ENCODE measurements at places on chromosomes 11 and 22.

GRCh38 chr11:61369372-61370348 is 7.5 kb downstream of the TMEM138 start:
- no peak for DNase-seq

GRCh38 chr22:45216133-45217003 is 24.3 kb downstream of the KIAA0930 start:
- no peak for DNase-seq

DNA sequence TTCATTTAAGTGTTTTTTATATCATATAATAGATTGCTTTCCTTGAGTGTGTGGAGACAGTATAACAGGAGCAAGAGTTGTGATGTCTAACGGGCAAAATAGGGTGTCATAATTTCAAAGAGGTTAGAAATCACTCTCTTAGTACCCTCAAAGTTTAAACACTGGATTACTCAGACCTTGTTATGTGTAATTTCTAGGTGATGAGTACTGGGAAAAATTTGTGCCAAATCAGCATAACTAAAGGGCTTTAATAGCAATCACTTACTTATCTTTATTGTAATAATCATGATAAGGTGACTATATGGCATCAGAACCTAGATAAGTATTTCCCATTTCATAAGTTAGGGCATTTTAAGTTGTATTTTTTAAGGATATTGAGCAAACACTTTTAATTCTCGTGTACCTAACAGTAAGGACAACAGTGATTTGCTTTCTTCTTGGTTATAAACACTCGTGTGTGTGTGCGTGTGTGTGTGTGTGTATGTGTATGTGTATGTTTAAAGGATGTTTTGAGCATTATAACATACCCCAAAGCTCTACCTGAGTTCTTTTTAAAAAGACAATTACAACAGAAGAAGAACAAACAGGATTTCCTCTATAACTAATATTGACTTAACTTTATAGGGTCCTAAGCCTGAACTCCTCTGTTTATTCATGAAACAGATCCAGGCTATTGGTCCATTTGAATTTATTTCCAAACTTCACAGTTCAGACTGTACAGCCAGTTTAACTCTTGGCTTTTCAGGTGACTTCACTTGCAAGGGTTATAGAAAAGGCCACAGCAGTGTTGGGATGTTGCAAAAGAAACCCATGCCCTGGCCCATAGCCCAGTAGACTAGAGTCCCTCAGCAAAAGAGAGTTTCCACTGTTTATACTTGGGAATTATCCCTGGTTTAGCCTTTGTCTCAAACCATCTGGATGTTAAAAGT is 23.7 kb upstream of the PDE3B start:
- no peak for DNase-seq

DNA sequence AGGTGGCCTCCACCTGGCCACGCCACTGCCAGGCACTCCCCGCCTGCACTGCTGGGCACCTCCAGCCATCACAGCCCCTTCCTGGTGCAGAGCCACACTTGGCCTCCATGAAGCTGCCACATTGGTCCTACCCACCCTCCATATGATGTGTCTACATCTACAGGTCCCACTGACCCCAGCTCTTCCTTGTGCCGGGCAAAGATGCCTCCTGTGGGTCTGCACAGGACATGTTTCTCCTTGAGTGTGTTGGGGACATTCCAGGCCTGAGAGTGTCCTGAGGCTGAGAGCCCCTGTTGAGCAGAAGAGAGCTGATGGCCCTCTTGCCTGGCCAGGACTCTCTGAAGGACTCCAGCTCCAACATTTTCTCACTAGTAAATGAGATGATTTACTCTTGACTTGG is 7.5 kb downstream of the THY1 start:
- DNase-seq: no peak

- no peak for DNase-seq
Measured at GRCh38 chr11:66863428-66864125, 6.7 kb downstream of the LRFN4 start.

GRCh38 chr11:28819741-28820140 is 711.6 kb downstream of the METTL15 start:
- no peak for DNase-seq

- DNase-seq: no peak
Measured at GRCh38 chr11:20248871-20249270, 88.6 kb upstream of the DBX1 start.

DNA sequence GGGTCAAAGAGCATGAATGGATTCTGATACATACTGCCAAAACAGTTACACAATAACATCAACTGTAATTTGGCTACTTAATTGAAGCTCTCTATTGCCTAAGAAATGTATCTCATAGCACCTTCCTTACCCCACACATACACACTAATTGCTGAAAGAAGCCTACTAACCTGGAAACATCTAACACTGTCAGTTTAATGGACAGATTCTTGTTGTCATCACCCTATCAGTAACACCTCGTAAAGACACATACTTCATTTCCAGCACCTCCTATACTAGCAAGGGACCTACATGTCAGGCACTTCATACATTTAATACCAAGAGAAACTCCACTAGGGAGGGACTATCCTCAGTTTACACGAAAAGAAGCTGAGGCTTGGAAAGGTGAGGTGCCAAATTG is 9.9 kb downstream of the NAP1L4 start:
- DNase-seq: no peak

- no peak for DNase-seq
Measured at GRCh38 chr11:124882339-124883071, 15.2 kb downstream of the ROBO4 start.

- no peak for DNase-seq
Measured at GRCh38 chr22:36831206-36831605, 14.4 kb upstream of the PVALB start.

DNA sequence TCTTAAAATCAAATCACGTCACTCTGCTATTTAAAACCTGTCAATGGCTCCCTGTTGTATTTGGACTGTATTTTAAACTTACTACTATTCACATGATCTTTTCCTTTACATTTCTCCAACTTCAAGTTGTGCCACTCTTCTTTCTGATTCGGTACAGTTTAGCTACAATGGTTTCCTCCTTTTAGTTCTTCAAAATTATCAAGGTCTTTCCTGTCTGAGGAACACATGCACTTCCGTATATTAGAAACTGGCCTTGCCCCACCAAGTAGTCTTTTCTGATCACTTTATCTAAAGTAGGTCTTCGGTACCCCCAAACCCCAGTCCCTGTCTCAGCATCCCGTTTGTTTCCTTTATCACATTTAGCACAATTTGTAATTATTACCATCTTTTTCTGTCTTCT is 81.8 kb downstream of the MTMR3 start:
- DNase-seq: no peak

DNA sequence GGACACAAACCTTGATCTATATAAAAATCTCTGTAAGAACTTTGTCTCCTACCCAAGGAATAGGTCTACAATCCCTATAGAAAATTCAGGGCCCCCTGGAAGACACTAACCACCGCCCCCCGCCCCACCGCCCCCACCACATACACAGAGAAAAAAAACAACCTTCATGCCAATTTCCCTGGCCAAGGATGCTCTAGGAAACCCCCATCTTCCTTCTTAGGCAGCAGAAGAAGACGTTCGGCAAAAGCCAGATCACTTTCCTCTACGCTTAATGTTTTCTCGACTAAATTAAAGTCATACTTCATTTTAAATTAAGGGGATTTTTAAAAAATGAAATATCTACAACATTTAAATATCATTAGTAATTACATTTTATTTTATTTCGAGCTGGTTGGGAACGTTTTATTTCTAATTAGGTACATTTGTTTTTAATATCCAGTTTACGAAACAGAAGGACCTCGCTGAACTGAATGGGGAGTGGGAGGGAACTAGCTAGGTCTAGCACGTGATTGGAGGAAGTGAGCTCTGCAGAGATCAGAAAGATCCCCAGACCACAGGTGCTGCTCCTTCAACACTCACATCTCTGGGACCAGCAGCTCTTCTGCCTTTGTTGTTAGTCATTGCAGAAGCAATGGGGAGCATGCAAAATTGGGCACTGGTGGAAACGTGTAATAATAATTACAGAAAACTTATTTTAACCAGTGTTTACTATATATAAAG is 472.3 kb downstream of the MN1 start:
- DNase-seq: no peak

DNA sequence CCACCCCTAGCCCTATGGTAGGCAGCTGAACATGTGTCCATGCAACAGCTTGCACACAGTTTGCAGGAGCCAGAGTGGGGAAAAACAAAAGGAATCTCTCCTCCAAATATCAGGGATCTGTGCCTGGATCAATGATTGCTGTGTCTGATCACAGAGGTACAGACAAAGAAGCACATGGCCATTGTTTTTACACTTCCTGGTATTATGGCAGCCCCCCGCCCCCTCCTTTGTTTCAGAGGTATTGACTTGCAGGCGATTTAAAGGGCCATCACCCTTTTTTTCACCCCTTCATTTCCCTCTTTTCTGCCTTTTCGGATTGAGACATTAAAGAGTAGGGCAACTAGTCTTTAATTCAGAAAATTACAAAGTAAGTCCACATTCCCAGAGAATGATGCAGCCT is 453.0 kb upstream of the LUZP2 start:
- DNase-seq: no peak

DNA sequence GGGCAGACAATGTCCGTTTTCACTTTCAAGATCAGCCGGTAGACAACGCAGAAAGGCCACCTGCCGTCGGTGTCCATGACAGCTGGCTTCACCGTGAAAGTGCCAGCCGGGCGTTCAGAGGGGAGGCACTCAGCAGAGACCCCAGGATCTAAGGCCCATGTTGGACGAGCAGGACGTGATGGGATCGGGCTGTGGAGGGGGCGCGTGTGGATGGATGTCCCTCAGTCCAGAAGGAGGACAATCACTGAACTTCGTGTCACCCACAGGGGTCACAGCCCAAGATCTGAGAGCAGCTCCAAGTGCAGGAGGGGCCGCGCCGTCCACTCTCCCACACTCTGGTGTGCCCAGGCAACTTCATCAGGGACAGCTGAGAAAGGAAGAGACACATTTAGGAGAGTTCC is 164.4 kb downstream of the BRD1 start:
- no peak for DNase-seq

- peak; percentile 80 for DNase-seq
Measured at GRCh38 chr22:46006379-46007002, 29.5 kb upstream of the WNT7B start.

DNA sequence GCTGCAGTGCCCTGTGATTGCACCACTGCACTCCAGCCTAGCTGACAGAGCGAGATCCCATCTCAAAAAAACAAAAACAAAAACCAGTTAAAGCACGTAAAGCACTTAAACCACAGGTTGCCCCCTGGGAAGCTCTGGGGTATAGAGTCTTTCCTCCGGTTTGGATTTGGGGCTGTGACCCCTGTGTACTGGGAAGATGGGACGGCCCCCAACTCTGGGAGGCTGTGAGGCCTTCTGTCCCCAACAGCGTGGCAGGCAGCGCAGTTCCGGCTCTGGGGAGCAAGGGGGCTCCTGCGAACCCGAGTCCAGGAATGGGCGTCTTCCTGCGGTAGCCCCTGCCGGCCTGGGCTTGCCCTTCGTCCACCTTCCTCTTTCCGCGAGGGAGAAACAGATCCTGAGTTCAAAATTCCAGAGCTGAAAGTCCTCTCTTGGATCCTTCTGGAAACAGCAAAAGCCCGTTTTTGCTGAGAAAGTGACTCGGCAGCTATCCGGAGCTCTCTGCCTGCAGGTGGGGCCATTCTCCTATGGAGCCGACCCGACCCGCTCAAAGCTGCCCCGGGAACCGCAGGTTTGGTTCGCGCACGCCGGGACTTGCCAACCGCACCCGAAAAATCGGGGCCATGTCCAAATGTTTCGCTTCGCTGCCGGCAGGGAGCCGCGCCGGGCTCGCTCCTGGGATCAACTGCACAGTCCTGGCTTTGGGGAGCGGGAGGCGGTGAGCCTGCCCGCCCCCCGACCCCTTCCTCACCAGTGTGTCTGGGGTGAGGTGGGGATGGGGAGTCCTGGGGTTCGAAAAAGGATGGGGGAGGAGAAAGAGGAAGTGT is 36.3 kb upstream of the POLA2 start:
- no peak for DNase-seq

GRCh38 chr11:11304550-11304949 is 48.5 kb downstream of the CSNK2A3 start:
- no peak for DNase-seq

GRCh38 chr11:70834277-70834940 is 418.0 kb downstream of the SHANK2 start:
- no peak for DNase-seq

GRCh38 chr11:68825571-68825970 is 16.1 kb downstream of the CPT1A start:
- peak; percentile 47 for DNase-seq

DNA sequence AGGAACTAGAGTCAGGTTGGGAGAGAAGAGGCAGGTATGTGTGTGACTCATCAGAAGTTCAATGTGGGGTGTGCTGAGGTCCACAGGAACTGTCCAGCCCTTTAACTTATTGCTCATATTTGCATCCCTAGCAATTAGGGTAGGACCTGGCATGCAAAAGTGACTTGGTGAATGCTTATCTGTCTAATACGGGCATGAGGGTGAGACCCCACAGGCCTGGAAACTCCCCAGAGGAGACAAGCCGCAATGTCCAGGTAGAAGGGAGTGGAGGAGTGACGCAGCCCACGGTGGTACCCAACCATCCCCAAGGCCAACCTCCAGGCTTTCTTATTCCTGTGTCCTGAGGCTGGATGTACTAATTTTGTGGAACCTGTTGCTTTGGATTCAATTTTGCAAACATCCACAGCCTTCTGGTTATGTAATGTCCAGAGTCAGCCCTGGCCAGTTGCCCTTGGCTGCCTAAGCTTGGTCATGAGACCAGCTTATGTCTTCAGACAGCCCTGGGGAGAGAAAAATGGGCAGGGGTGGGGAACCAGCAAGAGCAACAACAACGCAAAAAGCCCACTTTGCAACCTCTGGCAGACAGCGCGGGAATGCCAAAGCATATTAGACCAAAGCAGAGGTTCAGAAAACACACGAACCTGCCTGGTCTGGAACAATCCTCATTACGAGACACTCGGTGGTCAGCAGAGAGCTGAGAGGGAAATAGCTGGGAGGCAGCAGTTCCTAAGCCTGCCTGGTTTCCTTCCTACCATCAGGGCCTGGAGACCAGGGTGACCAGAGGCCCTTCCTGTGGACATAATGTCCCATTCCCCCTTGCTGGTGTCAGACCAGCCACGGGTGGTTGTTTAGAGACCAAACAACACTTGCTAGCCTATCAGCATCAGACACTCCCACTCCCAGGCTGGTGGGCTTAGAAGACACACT is 49.3 kb downstream of the TIMP3 start:
- DNase-seq: no peak

DNA sequence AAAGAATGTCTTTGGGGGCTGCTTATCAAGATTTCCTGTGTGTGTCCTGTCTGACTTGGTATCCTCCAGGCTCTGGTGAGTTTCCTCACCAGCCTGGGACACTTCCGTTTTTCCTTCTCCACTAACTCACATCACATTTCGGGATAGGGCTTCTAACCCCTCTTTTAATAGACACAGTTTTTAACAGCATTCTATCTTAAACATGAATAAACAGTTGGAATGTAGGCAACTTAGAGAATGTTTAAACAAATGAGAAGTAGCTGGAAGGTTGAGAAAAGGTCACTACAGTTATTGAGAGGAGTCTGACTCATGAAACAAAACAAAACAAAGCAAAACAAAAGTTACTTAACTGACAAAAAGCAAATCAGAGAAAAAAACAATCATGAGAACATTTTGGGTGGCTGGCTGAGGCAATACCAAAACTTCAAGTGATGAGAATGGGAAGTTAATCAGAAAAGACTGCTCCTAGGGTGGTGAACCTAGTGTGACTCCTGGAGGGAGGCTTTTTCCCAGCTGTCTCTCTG is 64.7 kb upstream of the CTSC start:
- DNase-seq: no peak

Measured in stimulated activated naive B cell treated with anti-CD40 and anti-IgM and Interleukin-4, amounts not matched to agents 10 μg/mL and 1 μg/mL and 100 μg/mL, for 72 hours (primary cell).